Activated CD8-positive, alpha-beta memory T cell treated with anti-CD3 and anti-CD28 coated beads for 48 hours (primary cell): ENCODE measurements at places on chromosomes 12 and 14.

GRCh38 chr14:32709027-32709426 is 229.7 kb upstream of the NPAS3 start:
- no peak for DNase-seq

DNA sequence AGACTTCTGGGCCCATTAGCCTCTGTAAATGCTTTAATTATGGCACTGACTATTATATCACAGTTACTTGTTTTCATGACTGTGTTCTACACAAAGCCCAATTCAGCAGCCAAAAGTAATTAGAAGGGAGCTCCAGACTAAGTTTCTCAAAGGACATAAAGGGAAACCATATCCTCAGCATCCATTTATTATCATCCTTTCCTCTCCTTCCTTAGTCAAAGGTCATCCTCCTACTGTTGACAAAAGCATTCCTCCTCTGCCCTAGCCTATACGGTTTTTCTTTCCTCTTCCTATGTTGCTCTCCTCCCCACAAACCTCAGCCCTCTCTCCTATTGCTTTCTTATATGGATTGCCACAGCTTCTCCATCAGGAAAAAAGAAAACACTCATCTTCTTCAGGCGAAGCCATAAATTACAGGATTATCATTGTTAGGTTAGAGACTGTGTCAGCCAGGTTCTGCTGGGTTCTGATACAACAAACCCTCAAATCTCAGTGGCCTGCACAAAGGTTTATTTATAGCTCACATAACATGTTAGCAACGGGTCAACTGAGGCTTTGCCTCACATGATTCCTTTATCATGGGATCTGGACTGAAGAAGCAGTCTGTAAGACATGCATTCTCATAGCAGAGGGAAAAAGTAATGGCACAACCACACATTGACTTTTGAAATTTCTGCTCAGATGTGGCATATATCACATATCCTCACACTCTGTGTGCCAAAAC is 207.2 kb downstream of the SLC5A8 start:
- DNase-seq, result no peak

- DNase-seq, result no peak
Measured at GRCh38 chr12:24625103-24625502, 323.8 kb downstream of the BCAT1 start.

- peak; percentile 57 for DNase-seq
Measured at GRCh38 chr12:89353823-89354611, 1.7 kb upstream of the DUSP6 start.

GRCh38 chr12:25692115-25693035 is 139.3 kb upstream of the LMNTD1 start:
- no peak for DNase-seq

DNA sequence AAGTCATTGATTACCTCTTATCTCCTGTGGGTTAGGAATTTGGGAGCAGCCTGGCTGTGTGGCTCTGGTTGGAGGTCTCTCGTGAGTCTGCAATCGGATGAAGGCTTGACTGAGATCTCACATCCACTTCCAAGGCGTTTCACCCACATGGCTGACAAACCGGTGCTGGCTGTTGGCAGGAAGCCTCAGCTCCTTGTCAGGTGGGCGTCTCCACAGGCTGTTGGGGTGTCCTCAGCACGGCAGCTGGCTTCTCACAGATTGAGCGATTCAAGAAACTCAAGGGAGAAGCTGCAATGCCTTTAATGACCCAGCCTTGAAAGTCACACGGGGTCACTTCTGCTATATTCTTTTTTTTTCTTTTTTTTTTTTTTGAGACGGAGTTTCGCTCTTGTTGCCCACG is 28.6 kb upstream of the CORO1C start:
- DNase-seq, result no peak

- no peak for DNase-seq
Measured at GRCh38 chr12:104858611-104859543, 99.2 kb downstream of the SLC41A2 start.

GRCh38 chr14:77009014-77009413 is 19.5 kb downstream of the IRF2BPL start:
- DNase-seq, result no peak

GRCh38 chr14:60862283-60862682 is 118.6 kb downstream of the TRMT5 start:
- no peak for DNase-seq
